Activated T-cell treated with anti-CD3 and anti-CD28 coated beads, Interleukin-2, amount 50 U/mL, for 4 hours (primary cell): ENCODE measurements at places on chromosomes 2 and 18. TPM values are rescaled to one million over a fixed set of nuclear protein-coding genes. Genes with fewer than 3 reads are reported as not detected.

GRCh38 chr2:17940091-17940630 lies 61.7 kb downstream of the KCNS3 start:
- no peak for DNase-seq

DNA sequence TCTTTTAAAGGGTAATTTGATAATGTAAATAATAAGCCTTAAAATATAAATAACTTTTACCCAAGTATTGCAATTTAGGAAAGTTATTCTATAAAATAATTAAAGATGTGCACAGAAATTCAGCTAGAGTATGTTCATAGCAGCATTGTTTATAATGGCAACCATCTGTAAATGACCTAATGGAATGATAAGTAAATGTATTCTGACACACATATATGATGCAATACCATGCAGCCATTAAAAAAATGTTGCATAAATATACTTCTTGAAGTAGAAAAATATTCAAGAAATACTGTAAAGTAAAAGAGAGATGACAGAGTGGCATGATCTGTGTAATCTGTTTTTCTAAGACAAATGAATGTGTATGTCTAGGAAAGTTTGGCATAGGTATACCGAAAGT lies 545.7 kb downstream of the ZEB2 start:
- no peak for DNase-seq

SPRED2 gene
- total RNA-seq, result 11.0 TPM

DNA sequence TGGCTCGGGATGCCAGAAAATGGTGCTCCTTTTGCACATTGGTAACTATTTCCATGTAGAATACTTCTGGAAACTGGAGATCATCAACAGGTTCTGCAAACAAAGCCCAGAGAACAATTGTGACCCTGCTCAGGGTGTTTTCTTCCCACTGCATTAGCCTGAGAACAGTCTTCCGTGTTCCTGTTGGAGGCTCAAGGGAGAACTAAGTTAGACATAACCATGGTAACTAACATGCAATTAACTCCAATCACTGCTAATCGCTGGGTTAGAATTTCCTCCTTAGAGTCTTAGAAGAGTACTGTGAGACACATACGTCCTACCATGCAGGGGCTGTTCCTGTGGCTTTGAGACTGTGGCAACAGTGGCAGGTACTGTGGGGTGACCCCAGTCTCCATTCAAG lies 36.0 kb upstream of the PDIA6 start:
- no peak for DNase-seq

DNA sequence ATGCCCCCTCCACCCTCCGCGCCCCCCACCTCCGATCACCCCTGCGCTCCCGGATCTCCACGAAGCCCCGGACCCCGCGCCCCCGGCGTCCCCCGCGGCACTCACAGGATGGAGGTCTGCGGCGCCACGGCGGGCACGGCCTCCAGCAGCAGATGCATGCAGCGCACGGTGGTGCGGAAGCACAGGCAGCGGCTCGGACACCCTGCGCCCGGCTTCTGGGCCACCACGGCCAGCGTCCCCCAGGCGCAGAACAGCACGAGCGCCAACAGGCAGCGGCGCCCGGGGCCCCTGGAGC lies 217 bp downstream of the PXDN start:
- no peak for DNase-seq

DNA sequence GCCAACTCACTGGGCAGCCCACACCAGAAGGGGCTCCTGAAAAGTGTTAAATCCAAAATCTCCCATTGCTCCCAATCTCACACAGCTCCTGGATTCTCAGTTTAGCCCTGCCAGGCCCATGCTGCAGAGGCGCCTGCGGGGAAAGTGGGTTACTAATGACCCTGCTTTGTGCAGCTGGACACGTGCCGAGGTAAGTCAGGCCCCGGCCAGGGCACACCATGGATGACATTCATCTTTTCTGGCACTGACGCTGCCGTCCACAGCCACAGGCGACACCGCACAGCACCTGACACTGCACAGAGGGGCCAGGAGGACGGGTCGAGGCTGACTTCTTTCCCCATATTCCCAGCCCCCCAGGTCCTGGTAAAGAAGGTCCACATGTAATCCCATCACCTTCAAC lies 193.5 kb downstream of the EIPR1 start:
- no peak for DNase-seq

- no peak for DNase-seq
Measured at GRCh38 chr2:157190151-157190550, 67.4 kb upstream of the GALNT5 start.

DNA sequence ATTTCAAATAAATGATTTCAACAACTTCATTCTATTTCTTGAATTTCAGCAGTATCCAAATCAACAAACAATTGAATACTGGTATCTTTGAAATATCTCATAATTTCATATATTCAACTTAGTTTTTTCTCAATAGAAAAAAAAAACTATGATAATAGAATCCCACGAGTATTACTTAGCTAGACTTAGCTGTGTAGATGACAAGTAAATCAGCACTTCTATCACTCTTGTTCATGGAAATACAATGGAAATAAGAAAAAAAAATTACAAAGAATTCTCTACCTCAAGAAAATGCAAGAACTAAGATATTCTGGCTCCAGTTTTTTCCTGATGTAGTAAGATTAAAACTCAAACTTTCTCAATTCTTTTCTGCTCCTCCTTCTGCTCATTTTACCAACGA lies 256.2 kb upstream of the KYNU start:
- DNase-seq, result no peak

DNA sequence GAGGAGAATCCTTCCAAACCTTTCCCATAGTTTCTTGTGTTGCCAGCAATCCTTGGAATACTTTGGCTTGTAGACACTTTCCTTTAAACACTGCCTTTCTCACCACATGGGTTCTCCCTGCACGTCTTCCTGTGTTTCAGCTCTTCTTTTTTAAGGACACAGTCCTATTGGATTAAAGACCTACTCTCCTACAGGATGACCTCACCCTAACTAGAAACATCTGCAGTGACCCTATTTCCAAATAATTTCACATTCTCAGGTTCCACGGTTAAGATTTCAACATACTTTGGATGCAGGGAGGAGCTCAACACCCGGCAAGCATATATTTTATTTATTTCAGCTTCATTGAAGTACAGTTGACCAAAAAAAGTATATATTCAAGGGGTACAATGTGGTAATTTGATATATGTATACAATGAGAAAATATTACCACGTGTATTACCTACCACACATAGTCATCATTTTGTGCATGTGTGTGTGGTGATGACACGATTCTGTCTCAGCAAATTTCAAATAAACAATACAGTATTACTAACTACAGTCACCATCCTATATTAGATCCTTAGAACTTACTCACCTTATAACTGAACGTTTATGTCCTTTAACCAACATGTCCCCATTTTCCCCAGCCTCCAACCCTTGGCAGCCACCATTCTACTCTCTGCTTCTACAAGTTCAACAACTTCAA lies 745.0 kb downstream of the CBLN2 start:
- no peak for DNase-seq

GRCh38 chr2:48066000-48066399 lies 159.7 kb upstream of the FBXO11 start:
- no peak for DNase-seq

- no peak for DNase-seq
Measured at GRCh38 chr2:239291475-239292350, 109.1 kb downstream of the HDAC4 start.

R3HDM1 gene
- total RNA-seq, result 54.3 TPM

DNA sequence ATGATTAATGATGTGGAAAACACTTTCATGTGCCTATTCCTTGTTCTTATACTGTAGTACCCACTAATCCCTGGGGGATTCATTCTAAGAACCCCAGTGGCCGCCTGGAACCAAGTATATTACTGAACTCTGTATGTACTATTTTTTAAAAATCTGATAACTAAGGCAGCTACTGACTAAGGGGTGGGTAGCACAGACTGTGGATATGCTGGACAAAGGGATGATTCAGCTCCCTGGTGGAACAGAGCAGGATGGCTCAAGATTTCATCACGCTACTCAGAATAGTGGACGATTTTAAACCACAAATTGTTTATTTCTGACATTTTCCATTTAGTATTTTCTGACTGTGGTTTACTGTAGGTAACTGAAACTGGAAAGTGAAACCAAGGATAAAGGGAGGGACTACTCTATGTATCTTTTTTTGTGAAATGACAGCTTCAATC lies 41.8 kb upstream of the CDC42EP3 start:
- DNase-seq, result no peak

RAB6D gene
- total RNA-seq, result not detected

DNA sequence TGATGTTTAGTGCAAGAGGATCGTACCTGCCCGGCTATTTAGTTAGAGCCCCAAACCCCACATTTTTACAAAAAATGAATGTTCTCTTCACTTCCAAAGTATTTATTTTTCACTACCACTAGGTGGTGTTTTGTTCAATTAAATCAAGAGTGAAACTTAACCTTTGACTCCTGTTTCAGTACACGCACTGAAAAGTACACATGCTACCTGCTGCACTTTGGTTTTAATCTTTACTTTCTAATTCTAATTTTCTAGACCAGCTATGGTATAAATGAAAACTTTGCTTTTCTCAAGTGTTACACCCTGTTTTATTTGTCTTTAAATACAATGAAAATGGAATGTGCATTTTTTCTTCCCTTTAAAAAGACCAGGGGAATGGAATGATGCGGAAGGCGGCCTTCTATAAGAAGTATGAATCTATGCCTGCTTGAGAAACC lies 31.4 kb upstream of the CHN1 start:
- DNase-seq, result no peak

GRCh38 chr18:77052983-77053309 lies 79.6 kb downstream of the MBP start:
- no peak for DNase-seq

GRCh38 chr2:46389417-46389916 lies 89.9 kb upstream of the TMEM247 start:
- no peak for DNase-seq

- no peak for DNase-seq
Measured at GRCh38 chr2:46824611-46825010, 91.0 kb downstream of the MCFD2 start.

DNA sequence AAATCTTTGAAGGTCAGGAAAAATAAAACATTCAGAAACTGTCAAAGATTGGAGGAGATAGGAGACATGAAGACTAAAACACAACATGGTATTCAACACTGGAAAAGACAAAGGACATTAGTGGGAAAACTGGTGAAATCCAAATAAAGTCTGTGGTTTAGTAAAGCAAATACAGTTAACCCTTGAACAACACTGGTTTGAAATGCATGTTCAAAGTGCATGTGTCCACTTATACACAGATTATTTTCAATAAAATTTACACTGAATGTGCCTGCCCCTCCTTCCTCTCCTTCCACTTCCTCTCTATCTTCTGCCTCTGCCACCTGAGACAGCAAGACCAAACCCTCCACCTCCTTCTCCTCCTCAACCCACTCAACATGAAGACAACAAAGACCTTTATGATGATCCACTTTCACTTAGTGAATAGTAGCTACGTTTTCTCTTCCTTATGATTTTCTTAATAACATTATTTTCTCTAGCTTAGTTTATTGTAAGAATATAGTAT lies 14.5 kb downstream of the OLA1 start:
- no peak for DNase-seq

GRCh38 chr2:634041-634440 lies 43.2 kb downstream of the TMEM18 start:
- DNase-seq, result no peak

DNA sequence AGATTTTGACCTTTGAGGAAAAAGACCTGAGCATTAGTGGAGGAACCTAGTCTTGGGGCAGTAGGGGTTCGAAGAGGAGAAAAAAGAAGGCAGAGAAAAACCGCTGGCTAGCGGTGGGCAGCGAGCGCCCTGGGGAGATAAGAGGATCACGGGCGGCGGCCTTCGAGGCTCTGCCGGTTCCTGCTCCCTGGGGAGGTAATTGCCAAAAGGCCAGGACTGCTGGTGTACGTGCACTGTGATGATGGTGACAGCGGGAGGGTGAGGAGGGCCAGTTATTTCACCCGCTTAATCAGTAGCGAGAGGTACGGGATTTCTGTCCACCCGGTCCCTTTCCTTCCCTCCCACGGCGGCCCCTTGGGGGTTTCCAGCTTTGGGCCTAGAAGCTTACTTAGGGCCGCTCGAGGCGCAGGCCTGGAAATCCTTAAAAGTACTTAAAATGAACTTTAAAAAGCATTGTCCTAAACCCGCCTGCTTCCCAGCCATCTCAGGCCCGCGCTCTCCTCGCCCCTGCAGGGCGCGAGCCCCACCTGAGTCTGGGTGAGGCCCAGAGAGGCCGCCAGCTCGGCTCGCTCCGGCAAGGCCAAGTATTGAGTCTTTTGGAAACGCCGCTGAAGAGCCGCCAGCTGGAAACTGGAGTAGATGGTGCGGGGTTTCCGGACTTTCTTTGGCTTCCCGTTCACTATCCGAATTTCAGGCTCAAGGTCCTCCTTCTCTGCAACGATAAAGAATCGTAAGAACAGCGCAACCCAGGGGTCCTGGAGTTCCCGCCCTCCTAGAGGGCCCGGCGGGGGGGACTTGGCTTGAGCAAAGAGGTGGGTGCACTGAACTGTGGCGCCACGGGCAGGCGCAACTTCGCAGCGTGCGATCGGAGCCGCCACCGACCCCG lies 1.5 kb downstream of the DLX2 start:
- no peak for DNase-seq

DNA sequence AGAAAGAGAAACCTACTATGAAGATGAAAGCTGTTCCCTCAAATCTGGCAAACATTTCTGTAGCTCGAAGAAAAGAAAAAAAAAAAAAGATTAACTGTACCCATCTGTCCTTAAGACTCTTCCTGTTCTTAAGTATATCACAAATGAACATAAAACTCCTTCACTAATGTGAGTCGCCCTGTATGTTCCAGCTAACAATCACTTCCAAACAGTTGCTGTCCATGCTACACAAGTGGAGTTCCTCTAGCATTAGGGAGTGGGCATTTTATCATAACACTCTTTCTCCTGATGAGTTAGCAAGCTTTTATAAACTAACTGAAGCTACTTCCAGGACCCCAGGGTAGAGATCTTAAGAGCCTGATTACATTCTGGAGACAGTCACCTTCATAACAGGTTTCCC lies 5.8 kb downstream of the CUL3 start:
- DNase-seq, result no peak

DNA sequence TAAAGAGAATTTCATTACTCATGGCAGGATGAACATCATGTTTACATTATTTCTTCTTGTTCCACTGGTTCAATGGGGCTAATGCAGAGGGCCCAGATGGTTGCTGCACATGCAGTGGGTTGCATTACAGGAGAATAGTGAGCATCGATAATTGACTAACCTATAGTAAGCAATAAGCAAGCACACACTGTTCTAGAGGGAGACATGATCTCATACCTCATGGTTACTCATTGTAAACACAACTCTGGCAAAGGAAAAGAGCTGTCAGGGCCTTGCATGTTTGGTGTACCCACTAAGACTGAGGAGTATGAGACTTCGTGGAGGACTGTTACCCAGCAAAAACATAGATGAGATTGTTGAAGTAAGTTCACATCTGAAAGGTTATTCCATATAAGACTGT lies 885.6 kb upstream of the VRK2 start:
- no peak for DNase-seq

GRCh38 chr2:210633699-210634098 lies 77.3 kb downstream of the CPS1 start:
- no peak for DNase-seq

HAAO gene
- total RNA-seq, result 0.30 TPM

DNA sequence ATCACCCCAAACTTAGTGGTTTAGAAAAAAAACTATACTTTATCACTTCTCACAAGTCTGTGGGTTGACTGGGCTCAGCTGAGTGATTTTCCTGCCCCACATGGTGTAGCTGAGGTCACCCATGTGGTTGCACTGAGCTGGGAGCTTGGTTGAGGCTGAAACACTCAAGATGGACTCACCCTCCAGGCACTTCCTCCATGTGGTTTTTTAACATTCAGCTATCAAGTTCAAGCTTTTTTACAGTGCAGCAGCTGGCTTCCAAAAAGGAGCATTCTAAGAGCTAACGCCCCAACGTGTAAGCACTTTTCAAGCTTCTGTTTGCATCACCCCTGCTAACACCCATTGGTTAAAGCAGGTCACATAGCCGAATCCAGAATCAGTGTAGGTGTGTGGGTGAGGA lies 105.9 kb upstream of the CREB1 start:
- DNase-seq, result no peak

GORASP2 gene
- 98.0 TPM for total RNA-seq
